Activated T-cell treated with anti-CD3 and anti-CD28 coated beads for 24 hours (primary cell): ENCODE measurements at places on chromosomes 1 and 21.

- DNase-seq = no peak
These were observed 40.4 kb upstream of the MPC2 start for GRCh38 chr1:167977245-167977644.

DNA sequence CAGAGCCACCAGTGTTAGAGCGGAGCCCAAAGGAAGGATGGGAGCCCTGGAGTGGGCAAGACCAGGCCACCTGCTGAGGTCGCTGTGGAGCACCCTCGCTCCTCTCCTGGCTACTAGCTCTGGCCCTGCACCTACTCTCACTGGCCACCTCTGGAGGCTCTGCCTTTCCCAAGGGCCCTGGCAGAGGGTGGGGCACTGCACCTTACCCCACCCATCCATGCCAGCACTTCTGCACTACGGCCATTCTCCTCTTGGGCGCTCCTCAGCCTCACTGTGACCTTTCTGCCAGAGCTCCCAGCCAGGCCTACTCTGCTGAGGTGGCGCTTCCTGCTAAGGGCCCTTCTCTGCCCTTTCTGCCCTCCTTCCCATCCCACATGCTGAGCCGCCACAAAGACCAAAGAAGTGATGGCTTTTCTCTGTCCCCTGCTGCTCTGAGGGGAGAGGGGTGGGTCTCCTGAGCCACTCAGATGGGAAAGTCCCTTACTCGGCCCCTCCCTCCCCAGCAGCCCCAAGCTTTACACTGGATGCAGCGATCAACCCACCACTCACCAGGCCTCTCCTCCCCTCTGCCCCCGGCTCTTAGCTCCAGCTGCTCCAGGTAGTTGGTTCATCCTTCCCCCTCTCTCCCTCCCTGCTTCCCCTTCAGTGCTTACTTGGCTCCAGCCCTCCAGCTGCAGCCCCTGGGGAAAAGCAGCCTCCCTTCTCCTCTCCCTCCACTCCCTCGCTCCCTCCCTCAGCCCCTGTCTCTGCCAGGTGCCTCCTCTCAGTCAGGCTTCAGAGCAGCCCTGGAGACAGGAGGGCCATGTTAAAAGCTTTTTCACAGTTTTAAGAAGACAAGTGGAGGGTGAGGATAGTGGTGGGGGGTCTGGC is 14.8 kb upstream of the TMEM222 start:
- DNase-seq = no peak

DNA sequence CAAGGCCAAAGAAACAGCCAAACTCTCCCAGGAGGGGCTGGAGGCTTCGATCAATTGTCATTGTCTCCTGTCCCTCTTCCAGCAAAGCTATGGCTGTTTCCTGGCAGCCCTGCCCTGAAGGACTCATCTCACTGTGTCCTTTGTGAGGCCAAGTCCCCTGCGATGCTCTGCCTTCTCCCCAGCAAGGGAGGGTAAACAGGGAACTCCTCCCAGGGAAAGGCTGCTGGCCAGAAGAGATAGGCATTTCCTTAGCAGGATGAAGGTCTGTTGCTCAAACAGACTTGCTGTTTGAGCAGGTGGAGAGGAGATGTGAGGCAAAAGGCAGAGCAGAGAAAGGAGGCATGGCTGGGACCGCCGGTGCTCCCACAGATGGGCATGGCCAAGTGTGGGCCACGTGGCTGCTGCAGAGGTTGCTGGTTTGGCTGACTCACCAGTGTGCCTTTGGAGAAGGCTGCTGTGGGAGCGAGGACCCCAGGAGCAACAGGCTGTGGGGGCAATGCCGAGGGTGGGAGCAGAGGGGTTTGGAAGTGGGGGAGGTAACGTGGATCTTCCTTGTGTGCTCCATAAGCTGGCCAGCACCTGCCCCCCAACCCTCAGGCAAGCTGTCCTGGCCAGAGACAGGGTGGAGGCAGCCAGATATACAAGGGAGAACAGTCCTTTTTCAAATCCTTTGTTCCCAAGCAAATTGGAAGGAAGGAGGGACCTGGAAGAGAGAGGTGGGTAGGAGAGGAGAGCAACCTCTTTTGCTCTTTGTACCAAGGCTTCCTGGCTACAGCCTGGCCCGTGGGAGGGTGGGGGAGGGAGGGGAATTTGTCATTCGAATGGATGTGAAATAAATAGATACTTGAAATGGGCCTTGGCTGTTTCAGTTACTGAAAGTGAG is 449.8 kb downstream of the SIPA1L2 start:
- no peak for DNase-seq

DNA sequence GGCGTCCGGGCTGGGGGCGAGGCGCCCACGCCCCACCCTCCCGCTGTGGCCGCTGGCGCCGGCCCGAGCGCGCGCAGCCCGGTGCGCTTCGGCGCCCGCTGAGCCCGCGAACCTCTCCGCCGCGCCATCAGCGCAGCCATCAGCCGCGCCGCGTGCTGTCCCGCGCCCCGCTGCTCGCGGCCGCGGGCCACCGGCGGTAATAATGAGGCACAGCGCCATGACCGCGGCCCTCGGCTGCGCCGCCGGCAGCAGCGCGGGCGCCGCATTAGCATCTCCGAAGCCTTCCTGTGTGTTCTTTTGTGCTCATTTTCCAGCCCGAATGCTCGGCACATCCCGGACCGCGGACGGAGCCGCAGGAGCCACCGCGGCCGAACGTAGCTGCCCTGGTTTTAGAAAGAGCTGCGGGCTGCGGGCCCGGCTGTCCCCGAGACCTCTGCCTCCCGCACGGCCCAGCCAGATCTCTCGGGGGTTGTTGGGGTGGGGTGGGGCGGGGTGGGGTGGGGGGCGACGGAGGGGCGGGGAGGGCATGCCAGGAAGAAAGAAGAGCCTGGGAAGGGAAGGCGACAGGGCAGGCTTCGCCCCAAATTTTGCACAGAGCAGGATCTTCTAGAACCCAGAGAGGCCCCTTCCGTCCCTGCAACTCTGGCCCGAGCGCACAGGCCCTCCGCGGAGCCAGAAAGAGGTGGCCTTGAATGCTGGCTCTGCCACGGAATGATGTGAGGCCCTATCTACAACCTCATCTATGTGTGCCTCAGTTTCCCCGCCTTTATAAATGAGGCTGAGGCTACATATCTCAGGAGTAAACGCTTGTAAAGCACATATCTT is 55.3 kb downstream of the RRAGC start:
- no peak for DNase-seq

GRCh38 chr1:87642581-87643221 is 314.0 kb downstream of the LMO4 start:
- DNase-seq = no peak
